C1 segment of cervical spinal cord (tissue), 14 donors: ENCODE measurements at places on chromosomes 1 and 21.

DNA sequence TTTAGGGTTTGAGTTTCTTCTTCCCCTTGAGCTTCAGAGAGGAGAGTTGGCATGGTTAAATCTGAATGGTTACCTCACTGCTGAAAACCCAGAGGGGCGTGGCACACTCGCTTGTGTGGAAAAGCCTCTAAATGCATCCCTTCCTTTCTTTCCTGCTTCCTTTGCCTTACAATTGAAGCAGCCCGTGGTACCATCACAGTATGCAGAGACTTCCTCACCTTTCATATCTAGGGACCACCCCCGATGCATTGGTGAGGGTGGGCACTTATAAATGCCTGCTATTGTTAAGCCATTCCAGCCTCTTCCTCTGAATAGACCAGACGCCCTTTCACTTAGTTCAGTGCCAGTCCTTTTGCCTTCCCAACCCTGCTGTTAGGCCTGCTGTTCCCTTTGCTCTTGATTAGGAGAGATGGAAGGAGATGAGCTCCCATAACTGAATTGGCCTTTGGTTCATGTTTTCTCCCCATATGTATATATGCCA lies 21.9 kb upstream of the LAX1 start:
- DNase-seq: no peak

GRCh38 chr1:30762152-30762929 lies 4.8 kb upstream of the LAPTM5 start:
- DNase-seq: no peak

GRCh38 chr21:16900685-16901084 lies 612.2 kb upstream of the CXADR start:
- DNase-seq: no peak

GRCh38 chr1:243420946-243421685 lies 165.3 kb downstream of the SDCCAG8 start:
- DNase-seq: peak; percentile 9

- DNase-seq: no peak
These were observed 13.5 kb downstream of the PDPN start for GRCh38 chr1:13597166-13597565.

DNA sequence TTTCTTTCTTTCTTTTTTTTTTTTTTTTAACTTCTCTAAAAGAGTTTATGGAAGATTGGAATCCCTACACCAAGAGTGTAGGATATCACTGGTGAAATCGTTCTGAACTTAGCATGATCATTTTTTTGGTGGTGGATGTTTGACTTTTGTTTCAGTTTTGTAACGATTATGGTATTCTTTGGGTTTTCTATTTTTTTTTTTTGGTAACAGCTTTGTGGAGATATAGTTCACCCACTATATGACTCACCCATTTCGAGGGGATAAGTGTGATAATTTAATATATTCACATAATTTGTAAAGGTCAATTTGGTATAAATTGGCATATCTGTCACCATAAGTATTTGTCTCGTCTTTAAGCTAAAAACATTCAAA lies 29.2 kb downstream of the AGPAT3 start:
- no peak for DNase-seq

DNA sequence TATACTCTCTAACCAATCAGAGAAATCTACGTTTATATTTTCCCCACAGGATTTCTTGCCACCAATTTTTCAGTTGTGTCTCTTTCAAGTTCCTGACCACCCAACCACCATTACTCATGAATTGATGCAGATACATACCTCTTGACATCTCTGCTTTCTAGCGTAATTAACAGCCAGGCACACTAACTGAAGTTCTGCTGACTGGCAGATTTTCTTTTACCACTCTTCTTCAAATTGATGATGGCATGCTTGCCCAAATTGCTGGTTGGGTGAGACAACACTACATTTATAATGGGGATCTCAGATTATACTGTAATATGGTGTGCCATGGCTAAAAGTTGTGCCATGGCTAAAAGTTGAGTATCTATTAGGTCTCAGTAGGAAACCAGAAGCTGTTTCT lies 566.7 kb downstream of the ADGRL2 start:
- no peak for DNase-seq

- DNase-seq: no peak
These were observed 27.9 kb upstream of the NTPCR start for GRCh38 chr1:232922485-232922884.

- DNase-seq: no peak
These were observed 6.1 kb upstream of the PTGER3 start for GRCh38 chr1:71053758-71054157.

DNA sequence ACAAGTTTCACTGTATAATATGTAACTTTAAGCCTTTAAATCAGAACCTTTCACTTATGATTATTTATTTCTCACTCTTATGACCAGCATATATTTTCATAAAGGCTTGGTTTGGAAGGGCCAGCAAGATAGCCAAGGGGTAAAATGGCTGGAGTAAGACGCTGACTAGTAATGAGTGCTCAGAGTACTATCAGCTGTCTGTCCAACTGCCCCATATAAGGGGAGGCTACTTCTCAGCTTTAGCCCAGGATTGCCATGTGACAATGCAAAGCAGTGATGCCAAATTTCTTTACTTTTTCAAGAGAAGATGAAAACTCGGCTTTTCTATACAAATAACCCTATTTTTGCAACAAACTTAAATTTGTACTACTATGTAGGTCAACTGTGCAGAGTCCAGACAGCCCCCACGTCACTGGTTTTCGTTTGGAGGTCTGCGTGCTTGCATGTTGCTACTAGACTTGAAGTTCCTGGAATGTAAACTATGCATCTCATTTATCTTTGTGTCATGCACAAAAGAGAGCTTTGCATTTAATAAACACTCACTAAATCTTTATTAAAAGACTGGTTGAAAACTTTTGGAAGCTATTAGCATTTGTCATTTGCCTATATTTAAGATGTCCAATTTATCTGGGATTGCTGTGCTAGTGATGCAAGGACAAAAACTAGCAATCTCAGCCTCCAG lies 110.4 kb downstream of the TNFSF18 start:
- DNase-seq: no peak

- no peak for DNase-seq
These were observed 6.9 kb upstream of the TNNT2 start for GRCh38 chr1:201384406-201384782.

- no peak for DNase-seq
These were observed 605.0 kb upstream of the PKN2 start for GRCh38 chr1:88079036-88079435.

DNA sequence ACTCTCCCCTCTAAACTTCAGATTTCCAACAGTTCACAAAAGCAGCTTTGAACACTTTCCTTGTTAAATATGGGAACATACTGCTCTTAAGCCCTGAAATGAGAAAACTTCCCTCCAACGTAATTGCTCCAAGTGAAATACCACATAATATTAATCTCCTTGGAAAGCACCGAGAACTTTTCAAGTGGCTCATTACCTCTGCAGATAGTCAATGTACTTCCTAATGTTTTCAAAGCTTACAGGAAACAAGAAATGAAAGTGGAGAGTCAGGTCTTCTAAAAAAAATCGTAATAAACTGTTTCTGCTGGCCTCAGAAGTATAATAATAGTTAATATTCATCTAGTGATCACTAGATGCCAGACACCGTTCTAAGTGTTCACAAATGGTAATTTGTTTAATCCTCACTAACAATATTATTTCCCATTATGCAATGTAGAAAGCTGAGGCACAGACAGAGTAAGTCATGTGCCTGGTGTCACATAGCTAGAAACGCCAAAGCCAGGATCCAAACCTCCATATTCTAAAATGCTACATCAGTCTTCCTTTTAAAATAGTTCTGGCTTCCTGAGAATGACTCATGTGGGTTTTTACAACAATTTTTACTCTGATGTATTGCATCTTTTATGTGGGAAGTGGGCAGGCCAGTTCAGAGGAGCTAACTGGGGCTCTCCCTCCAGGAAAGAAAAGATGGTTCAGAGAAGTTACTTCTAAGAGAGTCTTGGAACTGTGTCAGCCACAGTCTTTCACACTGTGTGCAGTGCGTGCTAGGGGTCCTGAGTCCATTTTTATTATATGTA lies 177.2 kb downstream of the PLPPR4 start:
- DNase-seq: no peak

- DNase-seq: peak; percentile 29
These were observed 104.1 kb downstream of the CSMD2 start for GRCh38 chr1:34060901-34061415.

DNA sequence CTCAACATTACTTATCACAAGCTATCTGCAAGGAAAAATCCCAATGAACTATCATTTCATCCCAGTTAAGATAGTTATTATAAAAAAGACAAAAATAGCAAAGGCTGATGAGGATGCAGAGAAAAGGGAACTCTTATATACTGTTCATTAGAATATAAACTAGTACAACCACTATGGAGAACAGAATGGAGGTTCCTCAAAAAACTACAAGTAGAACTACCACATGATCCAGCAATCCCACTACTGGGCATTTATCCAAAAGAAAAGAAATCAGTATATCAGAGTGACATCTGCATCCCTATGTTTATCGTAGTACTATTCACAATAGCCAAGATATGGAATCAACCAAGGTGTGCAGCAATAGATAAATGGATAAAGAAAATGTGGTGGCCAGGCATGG lies 4.9 kb upstream of the C1orf185 start:
- no peak for DNase-seq

DNA sequence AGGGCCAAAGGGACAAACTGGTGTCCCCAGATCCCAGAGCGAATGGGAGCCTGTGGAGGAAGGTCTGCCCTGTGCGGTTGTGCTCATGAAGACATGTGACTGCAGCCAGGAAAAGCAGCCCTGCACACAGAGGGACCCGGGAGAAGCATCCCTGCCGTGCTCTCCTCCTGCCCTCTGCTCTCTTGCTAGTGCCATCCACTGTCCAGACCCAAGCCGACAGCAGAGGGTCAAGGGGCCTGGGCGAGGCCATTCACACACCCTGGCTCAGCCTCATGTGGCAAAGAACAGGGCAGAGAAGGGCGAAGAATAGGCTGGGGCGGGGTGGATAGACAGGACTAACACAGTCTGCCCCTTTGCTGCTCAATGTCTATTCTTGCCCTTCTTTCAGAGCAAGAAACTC lies 17.4 kb downstream of the DMRTB1 start:
- no peak for DNase-seq

- no peak for DNase-seq
These were observed 535.1 kb downstream of the MATN1 start for GRCh38 chr1:30188329-30188728.

- no peak for DNase-seq
These were observed 65.9 kb upstream of the FAM20B start for GRCh38 chr1:178959543-178960460.

GRCh38 chr1:88787023-88787903 lies 103.2 kb downstream of the PKN2 start:
- DNase-seq: no peak

DNA sequence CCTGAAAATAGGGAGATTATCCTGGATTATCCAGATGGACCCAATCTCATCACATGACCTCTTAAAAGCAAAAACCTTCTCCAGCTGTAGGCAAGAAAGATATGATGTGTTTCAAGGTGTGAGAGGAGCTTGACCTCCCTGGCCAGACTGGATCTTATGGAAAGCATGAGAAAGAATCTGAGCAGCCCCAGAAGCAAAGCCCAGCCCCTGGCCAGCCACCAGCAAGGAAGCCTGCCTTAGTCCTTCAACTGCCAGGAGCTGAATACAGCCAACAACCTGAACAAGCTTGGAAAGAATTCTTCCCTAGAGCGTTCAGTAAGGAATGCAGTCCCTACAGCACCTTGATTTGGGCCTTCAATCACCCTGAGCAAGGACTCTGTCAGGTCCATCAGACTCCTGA lies 375.0 kb upstream of the CHRM3 start:
- DNase-seq: no peak

DNA sequence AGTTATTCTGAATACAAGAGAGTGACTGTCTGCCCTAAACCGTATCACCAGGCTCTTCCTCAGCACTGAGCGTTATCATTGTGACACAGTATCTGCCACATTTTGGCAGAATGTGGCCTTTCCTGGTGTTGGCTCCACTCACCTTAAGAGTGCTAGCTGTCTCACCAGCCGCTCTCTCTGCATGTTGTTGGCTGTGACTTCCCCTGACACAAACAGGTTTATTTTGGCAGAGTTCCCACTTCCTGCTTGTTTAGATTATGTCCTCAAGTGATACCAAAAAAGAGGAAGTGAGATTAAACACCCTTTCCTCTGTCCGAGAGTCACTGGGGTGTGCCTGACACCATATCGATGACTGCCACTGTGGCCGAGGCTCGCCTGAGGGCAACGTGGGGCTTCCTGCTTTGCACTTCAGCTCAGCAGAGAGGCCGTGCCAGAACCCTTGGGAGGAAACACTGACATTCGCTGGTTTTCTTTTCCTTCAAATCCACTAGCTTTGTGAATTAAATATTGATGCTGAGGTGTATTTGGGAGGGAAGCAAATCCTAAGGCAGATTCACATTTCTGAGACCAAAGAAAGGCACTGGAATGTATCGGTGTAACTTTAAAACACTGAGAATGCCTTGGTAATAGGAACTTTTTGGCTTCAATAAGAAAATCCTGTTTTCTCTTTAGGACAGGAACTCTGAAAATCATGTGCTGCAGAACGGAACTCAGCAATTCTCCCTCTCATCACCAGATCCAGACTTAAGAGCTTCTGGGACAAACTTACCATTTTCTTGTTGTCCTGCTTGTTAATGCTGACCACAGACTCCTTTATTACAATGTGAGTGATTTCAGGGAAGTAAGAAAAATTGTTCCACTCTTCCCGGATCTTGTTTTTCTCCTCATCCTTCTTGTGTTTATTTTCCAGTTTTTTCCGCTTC lies 102.1 kb downstream of the JAK1 start:
- peak; percentile 22 for DNase-seq

DNA sequence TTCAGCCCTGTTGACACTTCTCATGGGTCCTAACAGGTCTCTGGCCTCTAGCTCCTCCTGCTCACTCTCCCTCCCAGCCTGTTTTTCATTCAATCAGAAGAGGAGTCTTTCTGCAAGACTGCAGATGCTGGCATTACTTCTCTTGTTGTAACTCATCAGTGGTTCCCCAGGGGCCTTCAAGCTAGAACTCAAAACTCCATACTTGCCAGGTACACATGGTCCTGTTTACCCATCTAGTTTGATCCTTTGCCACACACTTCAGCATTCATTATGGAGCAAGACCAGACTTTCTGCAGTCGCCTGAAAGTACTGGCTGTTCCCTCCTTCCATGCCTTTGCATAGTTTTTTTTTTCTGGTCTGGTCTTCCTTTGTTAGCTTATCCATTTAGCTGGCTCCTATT lies 47.9 kb downstream of the SERBP1 start:
- no peak for DNase-seq

DNA sequence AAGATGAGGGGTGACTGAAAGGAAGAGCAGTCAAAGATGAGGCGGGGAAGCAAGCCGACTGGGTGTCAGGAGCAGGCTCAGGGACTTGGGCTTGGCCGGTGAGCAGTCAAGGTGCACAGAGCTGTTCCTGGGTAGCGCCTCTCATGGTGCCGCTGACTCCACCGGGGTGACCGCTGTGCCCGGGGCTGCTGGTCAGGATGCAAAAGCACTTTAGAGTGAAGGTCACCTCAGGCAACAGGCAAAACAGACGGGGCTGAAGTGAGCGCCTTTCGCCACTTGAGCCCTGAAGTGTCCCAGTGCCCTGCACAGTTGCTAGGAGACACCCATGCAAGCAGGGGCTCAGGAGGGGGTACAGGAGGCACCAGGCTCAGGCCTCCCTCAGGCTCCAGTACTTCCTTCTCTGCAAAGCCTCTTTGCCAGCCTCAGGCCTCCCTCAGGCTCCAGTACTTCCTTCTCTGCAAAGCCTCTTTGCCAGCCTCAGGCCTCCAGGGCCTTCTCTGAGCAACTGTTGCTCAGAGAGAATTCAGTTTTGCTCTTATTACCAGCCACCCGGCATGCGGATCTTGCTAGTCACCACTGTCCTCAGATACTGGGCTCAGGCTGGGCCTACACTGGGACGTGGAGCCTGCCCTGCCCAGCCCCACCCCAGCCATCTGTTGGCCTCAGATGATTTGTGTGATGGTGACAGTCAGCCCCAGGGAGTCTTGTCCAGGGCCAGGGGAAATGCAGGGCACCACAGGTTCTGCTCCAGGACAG lies 99.7 kb upstream of the IRF2BP2 start:
- no peak for DNase-seq
